ENCODE measurements at places on chromosomes 11 and 22. TPM values are rescaled to one million over a fixed set of nuclear protein-coding genes. Genes with fewer than 3 reads are reported as not detected.
A peak's percentile ranks its signal among the peaks of the same experiment; 100 is the strongest.

Gene RASL10A
- total RNA-seq: 0.38 TPM

Gene ESAM
- total RNA-seq: 5.6 TPM

GRCh38 chr11:112249871-112250610 is 10.6 kb downstream of the PLET1 start:
- no peaks in the 10 kb centered on the region for H3K36me3 ChIP-seq
- H3K27ac ChIP-seq: no peak overlapping the region
- DNase-seq: no peak
- H3K4me1 ChIP-seq: peaks cover 3% of the 10 kb centered on the region

Gene WNT7B
- 10.6 TPM for total RNA-seq

Gene INPPL1
- 23.7 TPM for total RNA-seq

Gene KBTBD3
- total RNA-seq: 5.5 TPM

- H3K4me3 ChIP-seq: no peak overlapping the region
- no peaks in the 10 kb centered on the region for H3K36me3 ChIP-seq
- no peaks in the 10 kb centered on the region for H3K27me3 ChIP-seq
- peaks cover 31% of the 10 kb centered on the region for H3K4me1 ChIP-seq
Observed at GRCh38 chr22:50536226-50536625, 6.4 kb upstream of the TYMP start.

DNA sequence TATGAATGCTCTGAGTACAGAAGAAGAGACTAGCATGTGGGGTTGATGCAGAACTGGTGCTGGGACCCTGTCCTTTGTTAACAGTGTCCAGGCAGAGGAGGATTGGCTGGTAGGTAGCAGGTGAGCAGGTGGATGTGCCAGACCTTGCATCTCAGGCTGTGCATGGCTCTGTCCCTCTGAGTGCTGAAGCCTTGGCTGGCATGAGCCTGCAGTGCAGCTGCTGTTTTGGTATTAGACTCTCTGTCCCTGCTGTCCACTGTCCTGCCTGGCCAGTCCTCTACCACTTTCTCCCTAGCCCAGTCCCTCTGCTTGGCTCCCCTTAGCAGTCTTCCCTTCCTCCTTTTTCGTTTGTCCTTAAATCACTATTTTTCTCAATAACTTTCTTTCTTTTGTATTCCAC is 213.6 kb upstream of the ZBED5 start:
- H3K4me3 ChIP-seq: no peak overlapping the region
- no peak overlapping the region for H3K27ac ChIP-seq
- no peak for DNase-seq

- H3K36me3 ChIP-seq: no peaks in the 10 kb centered on the region
- H3K4me1 ChIP-seq: peaks cover 15% of the 10 kb centered on the region
- H3K4me3 ChIP-seq: no peak overlapping the region
- peak overlapping the region; percentile 70 for H3K27ac ChIP-seq
- H3K27me3 ChIP-seq: no peaks in the 10 kb centered on the region
Observed at GRCh38 chr22:27554106-27554811, 247.3 kb downstream of the MN1 start.

Gene MS4A14
- 0.95 TPM for total RNA-seq

DNA sequence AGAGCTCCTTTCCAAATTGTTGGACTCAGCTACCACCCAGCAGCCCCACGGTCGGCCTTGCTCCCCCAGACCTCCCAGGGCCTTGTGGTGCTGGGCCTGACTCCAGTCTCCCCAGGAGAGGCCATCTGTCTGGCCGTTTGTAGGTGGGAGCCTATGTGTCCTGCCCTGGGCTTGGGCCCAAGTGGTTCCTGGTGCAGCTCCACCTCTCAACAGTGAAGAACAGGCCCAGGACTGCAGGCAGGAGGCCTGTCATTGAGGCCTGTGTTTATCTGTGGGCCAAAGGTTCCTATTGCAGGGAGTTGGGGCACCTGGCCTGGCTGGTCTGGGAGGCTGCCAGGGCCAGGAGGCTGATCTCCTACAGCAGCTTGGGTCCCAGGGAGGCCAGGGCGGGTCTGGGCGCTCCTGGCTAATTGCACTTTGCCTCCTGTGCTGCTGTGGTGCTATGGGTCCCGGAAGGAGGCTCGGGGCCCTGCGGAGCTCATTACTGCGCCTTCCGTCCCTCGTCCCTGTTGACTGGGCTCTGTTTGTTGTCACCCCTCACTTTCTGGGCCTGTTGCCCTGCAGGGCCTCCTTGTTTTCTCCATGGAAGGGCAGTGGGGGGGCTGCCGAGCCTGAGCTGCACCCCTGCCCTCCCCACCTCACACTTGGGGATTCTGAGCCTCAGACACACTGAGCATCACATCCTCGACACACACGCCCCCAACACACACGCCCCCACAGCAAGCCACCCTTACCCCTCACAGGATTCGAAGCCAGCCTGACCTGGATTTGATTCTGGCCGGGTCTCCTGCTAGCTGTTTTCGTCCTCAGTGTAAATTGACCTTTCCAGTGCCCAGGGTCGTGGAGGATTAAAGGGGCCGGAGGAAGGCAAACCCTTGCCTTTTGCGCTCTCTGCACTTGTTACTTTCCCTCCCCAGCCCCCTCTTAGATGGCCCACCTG is 6.8 kb upstream of the OMP start:
- H3K4me3 ChIP-seq: no peak overlapping the region
- H3K27me3 ChIP-seq: no peaks in the 10 kb centered on the region
- no peaks in the 10 kb centered on the region for H3K4me1 ChIP-seq
- DNase-seq: no peak
- H3K36me3 ChIP-seq: no peaks in the 10 kb centered on the region

- H3K4me3 ChIP-seq: no peak overlapping the region
- no peaks in the 10 kb centered on the region for H3K27me3 ChIP-seq
- no peaks in the 10 kb centered on the region for H3K4me1 ChIP-seq
- H3K36me3 ChIP-seq: no peaks in the 10 kb centered on the region
Observed at GRCh38 chr11:25613451-25613850, 718.5 kb upstream of the ANO3 start.
